ENCODE measurements at places on chromosomes 13 and 19.
A peak's percentile ranks its signal among the peaks of the same experiment; 100 is the strongest.

- no peak for DNase-seq
Measured at GRCh38 chr13:42766016-42766415, 15.4 kb upstream of the FAM216B start.

DNA sequence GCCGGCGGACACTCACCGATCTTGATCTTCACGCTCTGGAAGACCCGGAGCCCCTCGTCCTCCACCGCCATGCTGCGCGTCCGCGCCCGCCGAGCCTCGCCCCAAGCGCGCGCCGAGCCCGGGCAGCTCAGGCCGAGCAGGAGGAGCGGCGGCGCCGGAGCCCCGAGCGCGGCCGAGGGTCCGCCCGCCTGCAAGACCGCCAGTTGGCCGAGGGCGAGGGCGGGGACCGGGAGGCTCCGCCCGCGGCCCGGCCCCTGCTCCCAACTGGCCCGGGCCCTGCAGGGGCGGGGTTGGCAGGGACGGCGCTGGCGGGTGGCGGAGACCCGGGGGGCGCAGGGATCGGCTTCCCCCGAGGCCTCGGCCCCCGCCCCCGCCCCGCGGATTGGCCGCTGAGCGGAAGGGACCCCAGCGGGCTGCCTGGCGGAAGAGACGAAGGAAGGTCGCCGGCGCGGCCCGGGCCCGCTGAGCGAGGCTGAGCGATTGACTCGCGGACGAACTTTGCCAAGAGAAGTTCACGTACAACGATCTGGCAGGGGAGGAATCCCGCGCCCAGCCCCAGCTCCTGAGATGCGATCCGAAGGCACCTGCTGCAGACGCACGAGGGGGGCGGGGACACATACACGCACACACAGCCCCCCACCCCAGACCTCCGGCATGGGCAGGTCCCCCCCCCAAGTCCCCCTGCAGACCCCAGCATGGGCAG lies at the start of gene RASA3:
Gene RASA3 (minus strand): TSS at position 205 of the 703 bp plus-strand sequence. CDS start 134 bp downstream, at position 71.
- peak; percentile 90 for DNase-seq

GRCh38 chr13:21022056-21022979 lies 39.1 kb downstream of the LATS2 start:
- DNase-seq = no peak

- peak; percentile 16 for DNase-seq
Measured at GRCh38 chr13:26872525-26873385, 112.2 kb upstream of the GPR12 start.
